ENCODE measurements at places on chromosomes 3 and 15.

DNA sequence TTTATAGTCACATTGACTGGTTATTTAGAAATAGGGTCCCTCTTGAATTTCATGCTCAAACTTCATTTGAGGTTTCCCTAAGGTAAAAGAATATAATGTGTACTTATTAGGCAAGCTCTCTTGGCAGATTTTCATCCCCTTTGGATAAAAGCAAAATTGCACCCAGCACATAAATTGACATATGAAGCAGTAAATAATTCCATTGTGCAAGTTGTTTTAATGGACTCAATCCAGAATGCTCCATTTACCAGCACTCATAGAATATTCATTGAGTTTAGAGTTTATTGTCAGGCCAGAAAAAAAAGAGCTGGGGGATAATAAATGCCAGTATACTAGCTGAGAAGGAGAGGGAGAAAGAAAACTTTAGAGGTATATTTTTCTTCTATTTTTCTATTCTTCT is 136.8 kb downstream of the TPRG1 start:
- no peak for DNase-seq

GRCh38 chr3:41863024-41863423 is 98.9 kb downstream of the ULK4 start:
- DNase-seq = no peak

DNA sequence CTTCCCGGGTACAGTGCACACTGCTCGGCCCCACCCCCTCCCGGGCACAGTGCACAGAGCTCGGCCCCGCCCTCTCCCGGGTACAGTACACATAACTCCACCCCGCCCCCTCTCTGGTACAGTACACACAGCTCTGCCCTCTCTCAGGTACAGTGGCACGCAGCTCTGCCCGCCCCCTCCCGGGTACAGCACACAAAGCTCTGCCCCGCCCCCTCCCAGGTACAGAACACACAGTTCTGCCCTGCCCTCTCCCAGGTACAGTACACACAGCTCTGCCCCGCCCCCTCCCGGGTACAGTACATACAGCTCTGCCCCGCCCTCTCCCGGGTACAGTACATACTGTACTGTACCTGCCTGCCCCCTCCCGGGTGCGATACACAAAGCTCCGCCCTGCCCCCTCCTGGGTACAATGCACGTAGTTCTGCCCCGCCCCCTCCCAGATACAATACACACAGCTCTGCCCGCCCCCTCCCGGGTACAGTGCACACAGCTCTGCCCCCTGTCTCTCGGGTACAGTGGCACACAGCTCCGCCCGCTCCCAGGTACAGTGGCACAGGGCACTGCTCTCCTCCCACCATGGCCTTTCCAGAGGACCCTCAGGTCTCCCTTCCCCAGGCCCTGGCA is 16.4 kb upstream of the PRR20G start:
- DNase-seq = peak; percentile 95

DNA sequence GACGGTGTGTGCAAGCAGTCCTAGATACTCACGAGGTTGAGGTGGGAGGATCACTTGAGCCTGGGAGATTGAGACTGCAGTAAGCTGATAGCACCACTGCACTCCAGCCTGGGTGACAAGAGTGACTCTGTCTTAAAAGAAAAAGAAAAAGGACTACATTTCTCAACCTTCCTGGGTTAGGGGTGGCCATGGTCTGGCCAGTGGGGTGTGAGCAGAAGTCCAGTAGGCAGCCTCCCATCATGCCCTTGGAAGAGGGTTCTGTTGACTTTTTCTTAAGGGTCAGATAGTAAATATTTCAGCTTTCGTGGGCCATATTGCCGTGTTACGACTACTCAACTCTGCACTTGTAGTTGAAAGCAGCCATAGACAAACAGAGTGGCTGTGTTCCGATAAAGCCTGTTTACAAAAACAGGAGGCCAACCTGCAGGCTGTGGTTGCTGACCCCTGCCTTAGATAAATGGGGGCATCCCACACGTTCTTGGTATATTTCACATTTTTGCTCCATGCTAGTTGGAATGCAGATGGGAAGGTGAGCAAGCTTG is 31.0 kb upstream of the PDE8A start:
- DNase-seq = no peak

- DNase-seq = no peak
Observed at GRCh38 chr3:170909129-170909903, 879 bp upstream of the EIF5A2 start.

- no peak for DNase-seq
Observed at GRCh38 chr3:30305021-30305420, 301.4 kb upstream of the TGFBR2 start.

- DNase-seq = no peak
Observed at GRCh38 chr3:44227632-44228031, 14.1 kb upstream of the TOPAZ1 start.

- no peak for DNase-seq
Observed at GRCh38 chr3:197317250-197317963, 19.0 kb upstream of the DLG1 start.

- DNase-seq = no peak
Observed at GRCh38 chr3:36743826-36744225, 20.5 kb downstream of the DCLK3 start.
